ENCODE measurements at places on chromosomes 4 and X. TPM values are rescaled to one million over a fixed set of nuclear protein-coding genes. Genes with fewer than 3 reads are reported as not detected.

OTUD5 gene
- total RNA-seq, result 73.0 TPM

PABPC4L gene
- not detected for total RNA-seq

CLTRN gene
- total RNA-seq, result 61.4 TPM

SYTL5 gene
- total RNA-seq, result 1.2 TPM

ZNF711 gene
- total RNA-seq, result 8.0 TPM

GLUD2 gene
- 19.6 TPM for total RNA-seq

HS3ST1 gene
- total RNA-seq, result 80.8 TPM

FAT1 gene
- total RNA-seq, result 210 TPM

C4orf36 gene
- 1.9 TPM for total RNA-seq

CCSER1 gene
- 7.1 TPM for total RNA-seq

MAMLD1 gene
- total RNA-seq, result 7.1 TPM

RWDD4 gene
- 15.9 TPM for total RNA-seq

PF4V1 gene
- total RNA-seq, result not detected

HSD17B10 gene
- 125 TPM for total RNA-seq

RHOXF2B gene
- not detected for total RNA-seq

SSX3 gene
- total RNA-seq, result not detected

DMRTC1 gene
- total RNA-seq, result not detected

FGFR3 gene
- total RNA-seq, result 34.3 TPM

FATE1 gene
- not detected for total RNA-seq

PDGFRA gene
- not detected for total RNA-seq

EDA gene
- total RNA-seq, result 5.0 TPM

SHROOM4 gene
- total RNA-seq, result 3.2 TPM

PWWP3B gene
- total RNA-seq, result not detected

FHIP1A gene
- 19.3 TPM for total RNA-seq

IL1RAPL1 gene
- total RNA-seq, result 0.12 TPM

NSG1 gene
- not detected for total RNA-seq

AKAP4 gene
- total RNA-seq, result not detected

AMBN gene
- not detected for total RNA-seq

HMGN5 gene
- total RNA-seq, result 14.4 TPM

ARHGAP6 gene
- not detected for total RNA-seq
